ENCODE measurements at places on chromosomes 13 and 19. TPM values are rescaled to one million over a fixed set of nuclear protein-coding genes. Genes with fewer than 3 reads are reported as not detected.
A peak's percentile ranks its signal among the peaks of the same experiment; 100 is the strongest.

DNA sequence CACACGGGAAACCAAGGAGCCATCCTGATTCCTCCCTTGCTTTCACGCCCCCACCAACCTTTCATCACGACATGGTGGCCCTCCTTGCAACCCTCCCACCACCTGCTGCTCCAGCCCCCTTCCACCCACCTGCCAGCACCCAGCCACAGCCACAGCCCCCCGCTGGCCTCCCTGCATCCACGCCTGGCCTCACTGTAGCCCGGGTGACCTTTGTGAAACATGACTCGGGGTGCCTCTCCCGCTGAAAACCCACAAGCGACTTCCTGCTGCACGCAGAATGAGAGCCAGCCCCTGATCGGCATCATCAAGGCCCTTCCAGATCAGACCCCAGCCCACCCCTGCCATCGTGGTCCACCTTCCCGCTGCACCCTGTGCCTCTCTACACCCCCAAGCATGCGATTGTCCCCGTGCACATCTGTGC lies 14.9 kb downstream of the POP4 start:
- DNase-seq = no peak

CEBPA gene
- polyA plus RNA-seq = 7.0 TPM

- DNase-seq = no peak
These were observed 12.4 kb downstream of the ERFL start for GRCh38 chr19:41915776-41916414.

DNA sequence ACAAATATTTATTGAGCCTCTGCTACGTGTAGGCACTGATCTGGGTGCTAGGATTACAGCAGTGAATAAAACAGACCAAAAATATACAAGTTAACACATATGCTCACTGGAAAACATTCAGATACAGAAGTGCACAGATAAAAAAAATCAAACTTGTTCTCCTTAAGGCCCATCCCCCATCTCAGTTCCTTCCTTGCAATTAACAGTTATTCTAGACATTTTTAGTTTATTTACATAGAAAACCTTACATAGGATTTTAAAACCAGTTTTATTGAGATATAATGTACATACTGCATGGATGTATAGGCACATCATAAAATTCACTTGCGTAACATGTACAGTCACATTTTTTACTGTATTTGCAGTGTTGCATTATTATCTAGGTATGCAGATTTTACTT lies 36.5 kb upstream of the HMGB1 start:
- DNase-seq = no peak

- no peak for DNase-seq
These were observed 14.5 kb upstream of the ATP11A start for GRCh38 chr13:112675366-112675756.

GRCh38 chr13:34617473-34618083 lies 324.5 kb upstream of the NBEA start:
- no peak for DNase-seq

DNA sequence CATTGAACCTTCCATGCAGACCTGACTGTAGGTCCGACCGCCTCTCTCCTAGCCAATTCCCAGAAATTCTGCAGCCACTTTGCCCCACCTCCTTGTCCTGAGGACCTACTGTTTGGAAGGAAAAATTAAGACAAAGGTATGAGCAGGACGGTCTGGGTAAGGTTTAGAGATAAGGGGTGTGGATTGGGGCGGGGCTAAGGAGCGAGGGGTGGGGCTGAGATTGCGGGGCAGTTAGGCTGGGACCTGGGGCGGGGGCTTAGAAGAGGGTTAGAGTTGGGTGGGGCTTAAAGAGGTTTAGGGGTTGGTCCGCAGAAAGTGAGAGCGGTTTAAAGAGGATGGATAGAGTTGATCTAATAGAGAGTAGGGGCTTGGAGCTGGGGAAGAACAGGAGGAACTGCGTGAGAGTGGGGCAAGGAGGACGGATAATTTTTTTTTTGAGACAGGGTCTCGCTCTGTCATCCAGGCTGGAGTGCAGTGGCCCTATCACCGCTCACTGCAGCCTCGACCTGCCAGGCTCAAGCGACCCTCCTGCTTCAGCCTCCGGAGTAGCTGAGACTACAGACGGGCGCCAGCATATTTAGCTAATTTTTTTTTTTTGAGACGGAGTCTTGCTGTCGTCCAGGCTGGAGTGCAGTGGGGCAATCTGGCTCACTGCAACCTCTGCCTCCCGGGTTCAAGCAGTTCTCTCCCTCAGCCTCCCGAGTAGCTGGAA lies 1.7 kb upstream of the ZNF865 start:
- DNase-seq = no peak

TJP3 gene
- polyA plus RNA-seq = 14.8 TPM

B3GNT8 gene
- polyA plus RNA-seq = 2.1 TPM

DNA sequence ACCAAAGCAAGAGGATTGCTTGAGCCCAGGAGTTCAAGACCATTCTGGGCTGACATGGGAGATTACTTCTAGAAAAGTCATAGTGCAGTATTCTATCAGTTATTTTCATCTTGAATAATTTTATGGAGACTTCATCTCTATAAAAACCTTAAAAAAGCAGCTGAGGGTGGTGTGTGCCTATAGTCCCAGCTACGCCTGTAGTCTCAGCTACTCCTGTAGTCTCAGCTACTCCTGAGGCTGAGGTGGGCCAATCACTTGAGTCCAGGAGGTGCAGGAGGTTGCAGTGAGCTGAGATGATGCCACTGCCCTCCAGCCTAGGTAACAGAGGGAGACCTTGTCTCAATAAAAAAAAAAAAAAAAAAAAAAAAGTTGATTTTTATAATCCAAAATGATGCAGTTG lies 22.1 kb upstream of the KCTD4 start:
- no peak for DNase-seq

ANKRD24 gene
- polyA plus RNA-seq = 1.1 TPM

CACNG7 gene
- 0.45 TPM for polyA plus RNA-seq

FAM98C gene
- polyA plus RNA-seq = 15.0 TPM

- DNase-seq = no peak
These were observed 74.8 kb upstream of the TM9SF2 start for GRCh38 chr13:99426426-99426825.

- DNase-seq = no peak
These were observed 46.5 kb upstream of the KPNA3 start for GRCh38 chr13:49838989-49839388.

DNA sequence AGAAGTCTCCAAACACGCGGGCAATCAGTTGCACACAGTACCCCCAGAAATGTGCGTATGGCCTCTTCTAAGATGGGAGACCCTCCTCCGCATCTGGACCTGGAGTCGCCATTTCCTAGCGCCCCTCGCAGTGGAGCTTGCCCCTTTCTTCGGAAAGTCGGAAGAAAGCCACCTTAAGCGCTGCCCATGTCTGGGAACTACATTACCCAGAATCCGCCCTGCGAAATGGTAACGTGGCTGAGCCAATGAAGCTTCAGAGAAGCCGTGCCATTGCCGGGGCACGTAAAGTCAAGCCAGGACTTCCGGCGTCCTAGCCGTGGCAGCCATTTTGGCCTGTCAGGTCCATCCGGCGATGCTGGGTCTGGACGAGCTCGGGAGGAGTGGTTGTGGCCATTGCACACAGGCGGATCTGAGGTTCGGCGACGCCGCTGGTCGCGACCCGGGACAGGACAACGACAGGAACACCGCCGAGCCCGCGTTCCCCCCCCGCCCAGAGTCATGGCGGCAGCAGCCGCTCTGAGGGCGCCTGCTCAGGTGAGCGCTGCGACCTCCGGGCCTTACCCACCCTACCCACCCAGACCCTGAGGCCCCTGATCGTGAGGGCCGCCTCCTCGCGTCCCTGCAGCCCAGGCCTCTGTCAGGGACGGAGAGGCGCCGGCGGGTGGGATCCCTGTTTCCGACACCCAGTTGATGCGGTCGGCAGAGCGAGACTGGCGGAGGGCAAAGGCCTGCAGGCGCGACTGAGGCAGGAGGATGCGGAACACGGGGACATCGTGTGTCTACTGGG lies at the start of gene ZNF586:
TSS of gene ZNF586 (plus strand) at position 332 of the 787 bp plus-strand sequence. CDS start at position 499, 167 bp downstream.
- DNase-seq = peak; percentile 79

DNA sequence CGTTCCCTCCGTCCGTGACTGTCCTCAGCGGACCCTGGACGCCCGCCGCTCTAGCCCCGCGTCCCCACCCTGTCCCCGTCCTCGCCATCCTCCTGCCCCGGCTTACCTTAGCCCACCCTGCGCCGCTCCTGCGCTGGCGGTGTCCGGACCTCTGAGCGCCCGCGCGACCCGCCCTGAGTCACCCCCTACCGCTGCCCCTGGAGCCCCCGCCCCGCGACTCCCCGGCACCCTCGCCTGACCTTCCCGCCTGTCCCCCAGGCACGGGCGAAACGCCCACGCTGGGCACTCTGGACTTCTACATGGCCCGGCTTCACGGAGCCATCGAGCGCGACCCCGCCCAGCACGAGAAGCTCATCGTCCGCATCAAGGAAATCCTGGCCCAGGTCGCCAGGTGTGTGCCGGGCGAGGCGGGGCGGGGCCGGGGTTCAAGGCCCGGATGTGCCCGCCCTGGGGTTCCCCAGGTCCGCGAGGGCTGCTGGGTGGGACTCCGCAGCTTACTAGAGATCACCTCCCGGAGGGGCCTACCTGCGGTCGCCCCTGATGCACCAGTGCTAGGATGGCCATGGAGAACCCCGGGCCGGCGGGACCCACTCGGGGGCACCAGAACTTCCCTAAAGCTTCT lies 5.1 kb downstream of the HMG20B start:
- DNase-seq = no peak

GRCh38 chr19:27776524-27776923 lies 1436.4 kb downstream of the UQCRFS1 start:
- DNase-seq = no peak

CADM4 gene
- 42.9 TPM for polyA plus RNA-seq

DNA sequence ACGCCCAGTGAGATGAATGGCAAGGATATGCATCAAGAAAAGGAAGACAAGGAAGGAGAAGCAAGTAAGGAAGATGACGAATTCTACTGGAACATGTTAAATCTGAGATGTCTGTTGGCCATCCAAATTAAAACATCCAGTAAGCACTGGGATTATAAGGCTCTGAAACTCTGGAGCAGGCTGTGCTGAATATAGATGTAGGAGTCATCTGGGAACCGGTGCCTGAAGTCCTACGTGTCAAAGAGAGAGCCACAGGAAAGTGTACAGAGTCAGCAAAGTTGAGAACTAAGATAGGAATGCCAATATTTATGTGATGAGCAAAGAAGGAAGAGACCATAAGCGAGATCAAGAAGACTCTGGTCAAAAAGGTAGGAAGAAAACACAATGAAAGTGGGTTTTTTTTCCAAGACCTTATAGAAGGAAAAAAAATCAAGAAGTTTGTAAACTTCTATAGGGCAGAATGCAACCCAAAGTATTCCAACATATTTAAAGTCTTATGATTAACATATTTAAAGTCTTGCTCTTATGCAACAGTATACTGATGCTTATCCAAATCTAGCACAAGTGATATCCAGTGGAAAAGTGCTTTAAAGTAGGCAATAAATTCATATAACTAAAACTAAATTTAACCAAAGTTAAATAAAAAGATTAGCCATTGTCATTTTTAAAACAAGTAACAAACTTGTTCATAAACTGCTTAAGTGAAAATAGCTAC lies 51.2 kb upstream of the EEF1AKMT1 start:
- no peak for DNase-seq

- DNase-seq = no peak
These were observed 465.1 kb upstream of the PCDH20 start for GRCh38 chr13:61880578-61881283.

DNA sequence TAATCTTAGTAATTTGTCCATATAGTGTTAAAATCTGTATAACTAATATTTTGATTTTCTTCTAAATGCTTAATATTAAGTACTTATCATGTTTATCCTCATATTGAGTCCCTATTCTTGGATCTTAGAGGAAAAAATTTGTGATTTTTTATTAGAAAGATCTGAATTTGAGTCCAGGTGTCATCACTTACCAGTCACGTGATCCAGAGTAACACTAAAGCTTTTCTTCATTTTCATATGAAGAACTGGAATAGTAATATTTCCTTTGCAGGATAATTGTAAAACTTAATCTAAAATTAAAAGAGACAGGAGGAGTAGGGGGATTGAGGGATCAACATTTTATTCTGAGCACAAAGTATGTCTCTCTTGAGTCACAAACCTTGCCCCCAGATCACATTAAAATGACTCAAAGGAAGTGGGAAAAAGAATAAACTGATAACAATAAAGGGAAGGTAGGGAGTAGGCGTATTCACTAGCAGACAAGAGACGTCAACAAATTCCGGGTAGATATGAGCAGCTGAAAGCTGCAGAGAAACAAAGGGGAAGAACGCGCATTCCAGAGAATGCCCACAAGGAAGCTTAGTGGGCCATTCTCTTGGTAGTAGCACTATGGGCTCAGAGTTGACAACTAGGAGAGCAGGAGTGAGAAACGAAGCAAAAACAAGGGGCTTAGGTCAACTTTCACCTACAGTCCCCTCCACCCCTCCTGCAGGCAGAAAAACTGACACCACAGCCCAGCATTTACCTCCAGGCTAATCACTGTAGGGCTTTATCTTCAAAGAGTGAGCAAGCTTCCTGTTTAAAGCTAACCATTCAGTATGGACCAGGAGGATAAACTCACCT lies 123.1 kb downstream of the SPRY2 start:
- no peak for DNase-seq

- no peak for DNase-seq
These were observed 167.1 kb downstream of the LMO7 start for GRCh38 chr13:75803164-75803611.

- DNase-seq = no peak
These were observed 76.9 kb downstream of the FOXO1 start for GRCh38 chr13:40589285-40590109.
